Activated T-helper 1 cell treated with Interleukin-2 at 50 U/mL for 16 hours (primary cell): ENCODE measurements at places on chromosomes 3 and 15.
A peak's percentile ranks its signal among the peaks of the same experiment; 100 is the strongest.

- DNase-seq = no peak
Observed at GRCh38 chr3:128577711-128578110, 72.9 kb downstream of the RPN1 start.

DNA sequence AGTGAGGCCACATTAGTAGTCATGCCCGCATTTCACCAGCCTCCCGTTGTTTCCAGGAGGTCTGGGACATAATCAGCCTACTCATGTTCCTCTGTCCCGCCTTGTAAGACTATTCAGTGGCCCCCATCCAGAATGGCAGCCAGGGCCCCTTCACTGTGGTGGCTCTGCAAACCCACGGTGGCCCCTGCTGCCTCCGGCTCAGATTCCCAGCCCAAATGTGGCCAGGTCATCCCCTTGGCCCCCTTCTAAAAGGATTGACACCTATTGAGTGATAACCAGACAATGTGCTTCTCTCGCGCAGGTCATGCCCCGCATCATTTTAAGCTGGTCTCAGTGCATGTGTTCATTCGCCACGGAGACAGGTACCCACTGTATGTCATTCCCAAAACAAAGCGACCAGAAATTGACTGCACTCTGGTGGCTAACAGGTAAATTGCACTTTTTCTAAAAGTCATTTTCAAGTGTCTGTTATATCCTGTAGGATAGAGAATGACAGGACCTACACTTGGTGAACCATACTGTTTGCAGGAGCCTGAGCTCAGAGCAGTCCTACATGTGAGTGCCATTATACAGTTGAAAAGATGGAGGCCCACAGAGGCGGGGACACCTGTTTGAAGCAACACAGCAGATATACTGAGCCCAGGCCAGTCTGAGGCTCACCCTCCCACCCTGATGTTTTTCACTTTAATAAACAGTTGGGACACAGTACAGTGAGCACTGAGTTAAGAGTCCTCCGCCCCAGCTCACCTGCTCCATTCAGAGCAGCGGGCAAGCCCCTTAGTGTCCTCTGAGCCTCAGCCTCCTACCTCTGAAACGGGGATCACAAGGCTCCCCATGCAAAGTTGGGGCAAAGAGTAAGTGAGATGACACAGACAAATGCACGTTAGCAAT lies 47.7 kb downstream of the PXYLP1 start:
- DNase-seq = no peak

DNA sequence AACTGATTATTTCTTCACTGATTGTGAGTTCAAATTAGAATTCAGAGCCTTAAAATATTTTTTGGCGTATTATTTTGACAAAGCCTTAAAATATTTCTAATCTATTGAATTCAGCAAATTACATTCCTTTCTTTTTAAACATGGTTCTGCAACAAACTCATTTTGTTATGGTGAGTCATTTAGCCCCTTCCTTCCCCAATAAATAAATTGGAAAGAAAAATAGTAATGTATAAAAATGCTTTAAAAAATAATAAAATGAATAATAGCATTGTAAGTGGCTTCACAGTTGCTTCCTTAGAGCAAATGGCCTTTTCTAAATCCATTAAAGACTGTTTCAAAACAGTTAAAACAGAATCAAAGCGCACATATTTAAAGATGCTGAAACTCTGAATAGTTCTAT lies 12.1 kb downstream of the CSNK1G1 start:
- DNase-seq = no peak

GRCh38 chr3:5727743-5728484 lies 540.4 kb downstream of the EDEM1 start:
- DNase-seq = no peak

DNA sequence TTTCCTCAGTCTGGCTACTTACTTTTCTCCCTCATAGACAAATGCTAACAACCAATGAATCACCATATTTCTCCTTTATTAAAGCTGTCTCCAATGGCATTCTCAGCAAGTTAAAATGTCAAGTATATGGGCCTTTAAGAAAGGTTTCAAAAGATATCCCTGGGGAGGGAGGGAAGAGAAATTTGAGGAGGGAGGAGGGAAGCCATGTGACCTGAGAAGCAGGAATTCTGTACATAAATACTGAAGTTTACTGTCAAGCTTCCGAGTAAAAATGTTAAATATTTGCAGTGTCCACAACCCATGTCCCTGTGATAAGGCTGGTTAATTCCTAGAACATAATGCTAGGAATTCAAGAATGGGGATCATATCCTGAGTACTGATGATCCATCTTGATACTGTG lies 175.9 kb downstream of the CNTN4 start:
- no peak for DNase-seq

GRCh38 chr3:170528726-170529125 lies 57.1 kb downstream of the SLC7A14 start:
- no peak for DNase-seq

DNA sequence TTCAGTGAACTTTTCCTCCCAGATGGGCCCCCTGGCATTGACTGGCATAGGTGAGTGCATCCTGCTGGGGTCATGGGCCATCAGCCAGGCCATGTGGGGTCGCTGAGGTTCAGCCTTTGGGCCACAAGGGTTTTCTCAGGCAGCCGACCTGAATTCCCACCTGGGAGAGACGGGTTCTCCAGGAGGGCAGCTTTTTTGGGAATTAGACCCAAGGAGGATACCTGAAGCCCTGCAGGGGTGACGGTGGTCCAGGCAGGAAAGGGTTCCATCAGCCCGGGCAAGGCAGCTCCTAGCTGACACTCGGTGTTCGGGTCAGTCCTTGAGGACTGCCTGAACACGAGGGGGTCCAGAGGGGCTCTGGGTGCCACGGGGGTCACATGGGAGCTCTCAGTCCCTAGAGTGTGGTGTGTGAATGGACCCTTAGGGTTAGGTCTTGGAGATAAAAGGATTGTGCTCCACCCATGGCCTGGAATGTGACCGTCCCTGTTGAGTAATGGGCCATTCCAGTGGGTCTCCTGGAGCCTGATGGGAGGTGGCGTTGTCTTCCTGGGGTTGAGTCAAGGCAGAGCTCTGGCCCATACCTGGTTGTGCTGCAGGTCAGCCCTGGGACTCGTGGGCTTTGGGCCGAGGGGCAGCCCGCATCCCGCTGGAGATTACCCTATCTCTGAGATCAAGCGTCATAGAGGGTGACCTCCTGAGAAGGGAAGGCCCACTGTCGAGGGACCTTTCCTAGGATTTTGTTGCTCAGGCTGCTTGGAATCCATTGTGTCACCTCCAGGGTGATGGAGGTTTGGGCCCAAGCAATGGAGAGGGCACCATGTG lies 192.8 kb downstream of the UBE3A start:
- no peak for DNase-seq

- no peak for DNase-seq
Observed at GRCh38 chr3:115943579-115943978, 320.3 kb downstream of the GAP43 start.

- no peak for DNase-seq
Observed at GRCh38 chr3:167409611-167410010, 29.5 kb upstream of the ZBBX start.

- no peak for DNase-seq
Observed at GRCh38 chr3:115808816-115809215, 185.5 kb downstream of the GAP43 start.

- DNase-seq = no peak
Observed at GRCh38 chr3:126558336-126559071, at the start of gene C3orf22. Gene C3orf22, minus strand, starts transcription at chr3:126558932. Its CDS starts 5,542 bp downstream, at chr3:126553390.

DNA sequence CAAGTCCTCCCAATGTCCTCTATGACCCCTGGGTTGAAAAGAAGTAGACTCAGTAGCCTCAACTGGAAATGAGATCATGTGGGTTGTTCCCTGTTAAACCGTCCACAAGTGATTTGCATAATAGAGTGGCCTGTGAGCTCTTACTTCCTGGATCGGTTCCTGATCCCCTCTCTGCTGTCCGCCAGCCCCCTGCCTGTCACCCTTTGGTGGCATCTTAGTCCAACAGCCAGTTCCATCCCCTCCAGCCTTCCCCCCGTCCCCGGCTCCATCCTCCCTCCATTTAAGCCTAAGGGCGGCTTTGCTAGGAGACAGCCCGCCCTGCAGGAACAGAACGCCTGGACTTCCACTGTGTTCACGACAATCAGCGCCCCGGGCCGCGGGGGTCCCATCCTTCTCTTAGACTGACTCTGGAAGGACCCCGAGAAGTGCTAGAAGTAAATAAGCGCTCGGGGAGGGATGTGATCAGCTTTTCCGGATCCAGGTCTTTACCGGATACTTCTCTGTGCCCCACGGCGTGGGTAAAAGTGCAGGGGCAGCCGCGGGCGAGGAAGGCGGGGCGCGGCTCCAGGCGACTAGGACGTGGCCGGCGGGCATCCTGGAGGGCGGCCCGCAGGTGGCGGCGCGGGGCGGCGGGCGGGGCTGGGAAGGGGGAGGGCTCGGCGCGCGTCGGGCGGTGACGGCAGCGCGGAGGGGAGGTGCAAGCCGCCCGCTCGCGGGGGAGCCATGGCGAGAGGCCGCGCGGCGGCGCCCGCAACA lies 51.2 kb upstream of the ULK4 start:
- peak; percentile 64 for DNase-seq

DNA sequence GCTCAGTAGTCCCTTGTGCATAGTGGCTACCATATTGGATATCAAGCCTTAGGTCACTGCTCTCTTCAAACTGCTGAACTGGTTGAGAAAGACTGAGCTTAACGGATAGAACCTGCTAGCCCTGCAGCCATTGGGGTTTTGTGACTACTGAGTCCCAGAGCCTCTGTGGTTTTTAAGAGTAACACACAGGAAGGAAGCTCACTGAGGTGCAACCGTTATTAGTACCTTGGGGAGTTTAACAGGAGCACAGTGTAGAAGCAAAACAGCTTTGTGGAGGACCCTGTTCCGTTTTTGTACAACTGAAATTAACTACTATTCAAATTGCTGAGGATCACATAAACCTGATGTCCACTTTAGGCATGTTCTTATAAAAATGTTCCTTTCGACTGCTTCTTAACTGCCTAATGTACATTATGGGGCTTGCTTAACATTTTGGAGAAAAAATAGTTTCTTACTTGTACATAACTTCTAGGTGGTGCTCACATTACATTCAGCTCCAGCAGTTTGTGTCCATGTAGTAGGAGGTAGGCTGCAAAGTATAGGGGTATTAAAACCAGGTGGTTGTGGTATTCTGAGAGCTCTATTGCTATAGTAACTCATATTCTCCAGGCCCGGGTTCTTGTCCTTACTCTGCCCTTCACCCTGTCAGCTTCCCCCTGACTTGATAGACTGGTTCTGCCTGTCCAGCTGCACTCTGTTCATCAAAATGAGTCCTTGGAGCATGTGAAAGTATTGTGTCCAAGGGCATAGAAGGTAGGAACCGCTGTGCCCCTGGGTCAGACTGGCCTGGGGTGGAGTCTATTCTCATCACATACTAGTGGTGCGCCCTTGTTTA lies 17.3 kb downstream of the PXK start:
- DNase-seq = no peak

GRCh38 chr3:150567328-150567727 lies 20.7 kb downstream of the EIF2A start:
- DNase-seq = no peak

GRCh38 chr3:59443618-59444293 lies 393.9 kb upstream of the CFAP20DC start:
- DNase-seq = no peak

DNA sequence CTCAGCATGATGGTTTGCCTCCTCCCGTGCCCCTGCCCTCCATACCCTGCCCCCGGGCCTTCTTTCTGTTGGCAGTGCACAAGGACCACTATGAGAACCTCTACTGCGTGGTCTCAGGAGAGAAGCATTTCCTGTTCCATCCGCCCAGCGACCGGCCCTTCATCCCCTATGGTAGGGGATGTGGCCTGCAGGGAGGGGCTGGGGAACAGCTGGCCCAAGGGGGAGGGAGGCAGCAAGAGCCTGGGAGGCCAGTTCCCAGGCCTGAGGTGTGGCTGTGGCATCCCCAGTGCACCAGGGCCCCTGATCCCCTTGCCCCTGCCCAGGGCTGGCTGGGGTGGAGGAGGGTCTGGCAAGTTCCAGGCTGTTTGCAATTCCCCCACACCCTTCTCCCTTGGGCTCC lies 2.6 kb upstream of the PLA2G4B start:
- DNase-seq = no peak

- no peak for DNase-seq
Observed at GRCh38 chr15:34370643-34371042, 3.6 kb upstream of the LPCAT4 start.

GRCh38 chr3:152823781-152824180 lies 11.2 kb upstream of the P2RY1 start:
- no peak for DNase-seq

DNA sequence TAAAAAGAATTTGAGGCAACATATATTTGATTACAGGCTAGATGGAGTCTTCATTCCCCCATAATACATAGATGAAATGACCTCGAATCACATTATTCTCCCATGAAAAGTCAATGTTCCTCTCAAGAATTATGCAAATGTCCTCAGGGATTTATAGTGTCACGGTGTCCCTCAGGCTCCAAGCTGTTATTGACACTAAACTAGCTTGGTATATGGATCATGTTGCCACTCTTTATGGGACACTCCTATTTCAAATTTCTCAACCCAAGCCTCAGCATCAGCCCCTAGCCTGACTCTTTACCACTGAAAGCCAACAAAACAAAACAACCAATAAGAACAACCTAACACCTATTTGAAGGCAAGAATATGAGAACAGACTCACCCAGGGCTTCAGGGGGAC lies 139.8 kb downstream of the TPRG1 start:
- DNase-seq = no peak
